ENCODE measurements at places on chromosomes 2 and 18. TPM values are rescaled to one million over a fixed set of nuclear protein-coding genes. Genes with fewer than 3 reads are reported as not detected.

Gene MC2R
- not detected for total RNA-seq

Gene CCDC150
- 0.09 TPM for total RNA-seq

Gene NCKAP5
- 0.12 TPM for total RNA-seq

Gene TNFAIP6
- total RNA-seq: 20.0 TPM

Gene MAP3K19
- total RNA-seq: not detected

Gene CCDC148
- 0.23 TPM for total RNA-seq

Gene COL6A3
- total RNA-seq: 649 TPM

Gene CYS1
- 2.1 TPM for total RNA-seq

Gene UGT1A3
- not detected for total RNA-seq

Gene ALK
- total RNA-seq: not detected
